Glutamatergic neuron (in vitro differentiated cells): ENCODE measurements at places on chromosomes 4 and X.

- DNase-seq = no peak
Observed at GRCh38 chr4:75031775-75032174, 98.9 kb downstream of the PARM1 start.

GRCh38 chr4:122895336-122895995 lies 26.9 kb downstream of the NUDT6 start:
- no peak for DNase-seq

DNA sequence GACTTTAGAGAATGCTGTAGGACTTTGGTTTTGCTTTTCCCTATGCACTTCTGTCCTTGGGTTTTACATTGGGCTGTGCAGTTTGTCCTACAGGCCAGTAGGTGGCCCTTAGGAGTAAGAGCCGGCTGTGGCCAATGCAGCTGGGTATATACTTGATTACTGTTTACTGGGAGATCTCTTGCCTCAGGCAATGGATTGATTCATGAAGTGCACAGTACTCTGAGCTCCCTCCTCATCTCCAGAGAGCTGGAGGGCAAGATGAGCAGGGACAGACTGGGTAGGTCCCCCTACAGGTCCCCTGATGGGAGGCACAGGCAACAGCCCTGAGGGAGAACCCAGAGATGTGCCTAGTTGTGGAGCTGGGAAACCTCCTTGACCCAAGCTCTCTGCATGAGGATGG lies 103.8 kb upstream of the QRFPR start:
- peak; percentile 36 for DNase-seq

- DNase-seq = no peak
Observed at GRCh38 chr4:47270201-47270888, 193.2 kb downstream of the COMMD8 start.

- no peak for DNase-seq
Observed at GRCh38 chr4:176734461-176734860, 58.3 kb downstream of the VEGFC start.

DNA sequence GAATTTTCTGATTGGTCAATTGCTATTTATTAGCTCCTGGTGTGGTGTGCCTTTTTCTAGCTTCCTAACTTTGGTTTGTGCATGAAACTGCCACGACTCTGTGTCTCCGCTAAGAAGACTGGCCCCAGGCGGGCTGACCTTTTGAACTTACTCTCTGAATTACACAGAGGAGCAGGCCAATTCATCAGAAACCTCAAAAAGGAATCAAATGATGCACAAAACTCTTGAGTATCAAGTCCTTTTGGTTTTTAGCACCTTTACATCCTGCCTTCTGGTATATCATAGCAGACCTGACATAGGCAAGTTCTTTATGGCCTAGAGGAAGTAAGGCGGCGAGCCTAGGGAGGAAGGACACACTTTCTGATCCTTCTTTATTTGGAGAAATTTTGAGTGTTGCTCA lies 17.6 kb downstream of the TKTL1 start:
- no peak for DNase-seq

DNA sequence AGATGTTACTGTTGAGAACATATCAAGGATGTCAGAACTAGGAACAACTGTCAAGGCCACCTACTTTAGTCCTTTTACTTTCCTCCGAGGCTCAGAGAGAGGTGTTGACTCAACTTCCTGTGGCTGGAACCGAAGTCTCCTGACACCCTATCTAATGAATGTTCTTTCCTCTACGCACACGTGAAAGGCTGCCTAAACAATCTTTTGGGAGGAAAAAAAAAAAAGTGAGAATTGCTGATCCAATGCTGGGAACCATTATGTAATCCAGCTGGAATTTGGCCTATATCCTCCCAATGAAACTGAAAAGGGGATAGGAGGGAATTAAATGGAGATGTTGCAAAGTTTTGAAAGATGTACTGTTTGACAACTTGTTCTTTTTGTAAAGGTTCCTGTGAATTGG lies 8.3 kb upstream of the MAP7D3 start:
- DNase-seq = no peak

GRCh38 chr4:111943796-111944203 lies 201.5 kb upstream of the FAM241A start:
- peak; percentile 48 for DNase-seq

DNA sequence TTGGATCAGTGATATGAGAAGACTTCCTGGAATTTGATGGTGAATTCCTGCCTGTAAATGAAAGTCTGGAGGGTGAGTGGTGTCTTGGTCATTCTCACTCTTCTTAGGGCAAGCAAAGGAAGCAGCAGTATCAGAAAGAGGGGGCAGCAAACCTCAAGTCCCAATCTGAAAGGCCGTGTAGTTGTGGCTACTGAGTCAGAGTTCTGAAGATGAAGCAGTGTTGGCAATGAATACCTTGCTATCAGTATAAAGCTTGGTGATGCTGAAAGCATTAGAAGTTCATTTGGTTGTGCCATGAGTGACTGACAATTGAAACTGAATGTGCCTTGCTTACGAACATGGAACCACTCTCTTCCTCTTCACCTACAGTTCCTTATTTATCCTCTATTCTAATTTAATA lies 35.0 kb upstream of the GLRA3 start:
- DNase-seq = no peak

DNA sequence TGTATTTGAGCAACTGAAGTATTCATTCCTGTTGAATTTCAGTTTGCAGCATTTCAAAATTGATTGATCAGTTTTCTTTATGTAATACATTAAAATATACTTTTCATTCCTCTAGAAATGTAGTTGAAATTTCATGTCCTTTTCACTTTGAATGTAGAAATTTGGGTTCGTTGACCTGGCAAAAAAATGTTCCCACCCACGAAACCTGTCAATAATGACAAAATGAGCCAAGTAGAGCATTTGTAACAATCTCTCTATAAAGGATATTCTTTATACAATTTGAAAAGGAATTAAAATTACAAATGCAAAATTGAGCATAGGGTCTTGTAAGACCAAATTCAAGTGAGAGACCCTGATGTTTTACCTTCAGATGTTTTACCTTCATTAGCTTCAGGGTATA lies 283.9 kb downstream of the ANKRD50 start:
- DNase-seq = no peak

DNA sequence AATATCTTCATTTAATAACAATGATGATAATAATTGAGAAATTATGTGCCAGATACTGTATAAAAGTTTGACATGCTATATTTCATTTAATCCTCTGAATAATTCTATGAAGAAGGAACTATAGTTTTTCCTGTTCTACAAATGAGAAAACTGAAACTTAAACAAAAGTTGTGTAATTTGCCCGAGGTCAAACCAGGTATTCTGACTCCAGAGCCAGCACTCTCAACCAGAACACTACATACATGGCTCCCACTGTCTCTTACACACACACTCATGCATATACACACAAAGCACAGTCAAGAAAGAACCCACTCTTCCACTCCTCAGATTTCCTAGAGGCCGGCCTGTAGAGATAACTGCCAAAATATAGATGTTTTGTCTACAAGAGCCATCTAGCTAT lies 374.0 kb upstream of the EMCN start:
- no peak for DNase-seq

DNA sequence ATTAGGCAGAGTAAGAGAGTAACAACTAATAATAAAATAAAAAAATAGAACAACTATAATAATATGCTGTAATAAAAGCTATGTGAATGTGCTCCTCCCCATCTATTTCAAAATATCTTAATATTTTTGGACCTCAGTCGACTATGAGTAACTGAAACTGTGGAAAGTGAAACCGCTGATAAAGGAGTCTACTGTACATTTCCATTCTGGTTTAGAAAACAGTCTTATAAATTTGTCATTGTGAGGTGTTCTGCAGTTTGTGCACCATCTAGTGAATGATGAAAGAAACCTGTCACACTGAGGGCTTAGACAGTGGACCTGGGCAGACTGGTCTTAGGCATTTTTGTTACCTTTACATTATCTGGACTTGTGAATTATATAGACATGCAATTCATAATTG lies 42.0 kb downstream of the TMEM150C start:
- no peak for DNase-seq

GRCh38 chr4:182265881-182266280 lies 22.7 kb downstream of the TENM3 start:
- no peak for DNase-seq

GRCh38 chr4:55012363-55013230 lies 112.8 kb downstream of the KDR start:
- no peak for DNase-seq

DNA sequence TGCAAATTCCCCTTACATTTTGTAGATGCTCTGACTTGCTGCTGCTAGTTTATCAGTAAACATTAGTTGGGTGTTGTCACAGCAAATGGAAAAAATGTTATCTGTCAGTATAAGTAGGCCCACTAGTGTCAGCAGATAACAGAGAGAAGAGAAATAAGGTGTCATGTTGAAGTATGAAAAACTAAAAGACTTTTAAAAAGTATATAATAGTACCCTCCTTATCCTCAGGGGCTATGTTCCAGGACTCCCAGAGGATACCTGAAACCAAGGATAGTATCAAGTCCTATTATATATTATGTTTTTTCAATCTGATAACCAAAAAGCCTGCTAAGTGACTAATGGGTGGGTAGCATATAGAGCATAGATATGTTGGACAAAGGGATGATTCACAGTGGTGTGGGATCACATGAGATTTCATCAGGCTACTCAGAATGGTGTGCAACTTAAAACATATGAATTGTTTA lies 11.6 kb upstream of the BMP2K start:
- DNase-seq = no peak

DNA sequence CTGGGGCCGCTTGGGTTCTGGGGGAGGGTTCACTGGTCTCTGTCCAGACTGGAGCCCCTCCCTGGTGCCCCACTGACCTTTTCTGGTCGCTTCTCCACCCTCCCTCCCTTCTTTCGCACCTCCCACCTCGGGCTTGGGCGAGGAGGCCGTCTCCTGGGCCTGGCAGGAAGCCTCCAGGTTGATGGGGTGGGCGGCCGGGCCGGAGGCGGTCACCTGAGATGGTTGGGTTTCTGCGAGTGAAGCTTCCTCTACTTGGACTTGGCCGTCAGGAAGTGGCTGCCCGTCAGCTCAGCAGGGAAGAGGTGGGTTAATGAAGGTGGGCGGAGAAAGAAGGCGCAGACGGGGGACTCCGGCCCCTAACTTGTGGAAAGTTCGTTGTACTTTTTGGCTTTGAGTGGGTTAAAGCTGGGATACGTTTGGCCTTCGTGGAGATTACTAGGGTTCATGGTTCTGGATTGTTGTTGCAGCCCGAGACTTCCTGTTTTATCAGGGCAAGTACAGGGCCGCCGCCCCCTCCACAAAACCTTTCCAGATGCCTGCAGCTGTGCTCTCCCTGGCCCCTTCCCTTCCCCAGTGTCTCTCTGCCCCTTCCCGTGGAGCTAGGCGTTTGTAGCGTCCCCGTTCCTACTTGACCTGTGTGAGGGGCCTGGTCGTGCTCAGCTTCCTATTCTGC lies 1.2 kb downstream of the AKAP17A start:
- no peak for DNase-seq

DNA sequence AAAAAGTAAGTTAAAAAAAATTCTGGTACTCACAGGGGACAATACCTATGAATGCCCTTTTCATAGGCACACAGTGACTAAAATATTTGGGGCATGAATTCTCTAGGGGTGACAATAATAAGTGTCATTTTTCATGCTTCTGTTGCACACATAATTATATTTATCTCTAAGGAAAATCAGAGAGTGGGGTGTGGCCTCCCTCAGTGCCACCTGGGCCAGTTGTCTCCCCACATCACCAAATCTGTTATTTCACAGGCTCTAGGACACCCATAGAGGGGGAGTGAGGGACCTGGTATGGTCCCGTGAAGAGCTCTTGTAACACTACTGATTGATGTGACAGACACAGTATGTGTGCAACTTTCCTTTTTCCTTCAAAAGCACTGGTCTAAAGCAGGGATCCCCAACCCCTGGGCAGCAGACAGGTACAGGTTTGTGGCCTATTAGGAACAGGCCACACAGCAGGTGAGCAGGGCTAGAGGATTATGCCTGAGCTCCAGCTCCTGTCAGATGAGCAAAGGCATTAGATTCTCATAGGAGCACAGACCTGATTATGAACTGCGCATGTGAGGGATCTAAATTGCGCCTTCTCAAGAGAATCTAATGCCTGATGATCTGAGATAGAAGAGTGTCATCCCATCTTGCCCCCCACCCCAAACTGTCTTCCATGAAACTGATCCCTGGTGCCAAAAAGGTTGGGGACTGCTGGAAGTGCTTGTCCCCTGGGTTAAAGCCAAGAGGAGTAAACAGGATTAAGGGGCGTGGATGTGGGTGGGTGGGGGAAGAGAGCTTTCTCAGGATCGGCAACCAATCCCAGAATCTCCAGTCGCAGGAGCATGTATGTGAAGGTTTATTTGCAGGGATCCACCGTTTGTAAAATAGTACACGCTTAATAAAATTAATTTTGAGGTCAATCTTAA lies 856 bp downstream of the SLC9B1 start:
- no peak for DNase-seq

DNA sequence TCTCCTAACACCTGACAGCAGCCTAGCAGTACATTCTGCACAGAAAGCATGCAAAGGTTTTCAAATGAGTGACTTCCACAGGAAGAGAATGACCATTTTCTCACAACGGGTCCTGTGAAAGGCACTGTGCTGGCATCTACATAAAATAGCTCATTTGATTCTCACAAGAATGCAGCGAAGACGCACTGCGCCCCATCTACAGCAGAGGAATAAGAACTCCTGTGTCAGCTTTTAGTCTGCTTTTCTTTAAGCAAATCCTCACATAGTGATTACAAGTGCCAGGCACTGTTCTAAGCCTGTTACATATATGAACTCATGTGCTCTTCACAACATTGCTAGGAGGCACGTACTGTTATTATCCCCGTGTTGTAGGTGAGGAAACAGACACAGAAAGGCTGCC lies 62.5 kb downstream of the AFAP1 start:
- no peak for DNase-seq

GRCh38 chrX:19670321-19670750 lies 155.0 kb upstream of the MAP3K15 start:
- no peak for DNase-seq

DNA sequence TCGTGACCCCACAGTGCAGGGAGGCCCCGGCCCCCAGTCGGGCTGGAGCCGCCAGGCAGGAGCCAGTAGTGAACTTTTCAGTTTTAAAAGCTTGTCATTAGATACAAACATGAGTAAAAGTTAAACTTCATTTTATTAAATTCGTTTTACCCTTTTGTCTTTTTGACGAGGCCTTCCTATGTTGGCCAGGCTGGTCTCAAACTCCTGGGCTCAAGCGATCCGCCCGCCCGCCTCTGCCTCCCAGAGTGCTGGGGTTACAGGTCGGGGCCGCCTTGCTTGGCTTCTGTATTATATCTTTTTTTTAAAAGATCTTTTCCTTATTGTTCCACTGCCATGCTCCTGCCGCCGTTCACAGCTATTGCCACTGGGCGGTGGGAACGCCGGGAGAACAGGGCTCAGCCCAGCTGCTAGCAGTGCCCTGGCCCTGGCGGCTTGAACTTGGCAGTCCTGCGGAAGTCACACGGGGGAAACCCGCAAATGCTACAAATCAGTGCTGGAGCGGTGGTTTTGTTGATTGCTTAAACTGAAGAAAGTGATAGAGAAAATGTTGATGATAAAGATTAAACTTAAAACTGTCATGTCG lies 968 bp upstream of the NELFA start:
- peak; percentile 78 for DNase-seq
